ENCODE measurements at places on chromosomes 11 and 22. TPM values are rescaled to one million over a fixed set of nuclear protein-coding genes. Genes with fewer than 3 reads are reported as not detected.

GRCh38 chr22:45980268-45980570 lies 3.3 kb upstream of the WNT7B start:
- no peak for DNase-seq

GRCh38 chr22:39176714-39177455 lies 24.4 kb upstream of the CBX7 start:
- no peak for DNase-seq

- no peak for DNase-seq
These were observed 76.6 kb upstream of the NARS2 start for GRCh38 chr11:78651136-78651775.

GRCh38 chr11:75031224-75031753 lies 42.6 kb downstream of the NEU3 start:
- DNase-seq: no peak

GRCh38 chr22:37273126-37273845 lies 9.0 kb upstream of the CYTH4 start:
- DNase-seq: no peak

DNA sequence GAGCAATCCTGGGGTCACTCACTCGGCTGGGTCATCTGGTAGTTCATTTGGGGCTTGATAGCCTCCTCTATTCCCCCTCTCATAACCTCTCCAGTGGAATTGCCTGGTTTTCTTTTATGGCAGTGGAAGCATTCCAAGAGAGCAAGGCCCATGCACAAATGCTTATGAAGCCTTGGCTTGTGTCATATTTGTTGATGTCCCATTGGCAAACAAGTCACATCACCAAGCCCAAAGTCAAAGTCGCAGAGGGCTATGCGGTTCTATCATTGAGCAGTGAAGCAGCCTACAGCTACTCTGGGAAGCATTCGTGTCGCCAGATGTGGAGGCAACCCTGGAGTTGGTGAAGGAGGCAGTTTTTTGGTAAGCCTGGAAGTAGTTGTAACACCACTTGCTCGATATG lies 12.3 kb downstream of the KCTD14 start:
- DNase-seq: no peak

DNA sequence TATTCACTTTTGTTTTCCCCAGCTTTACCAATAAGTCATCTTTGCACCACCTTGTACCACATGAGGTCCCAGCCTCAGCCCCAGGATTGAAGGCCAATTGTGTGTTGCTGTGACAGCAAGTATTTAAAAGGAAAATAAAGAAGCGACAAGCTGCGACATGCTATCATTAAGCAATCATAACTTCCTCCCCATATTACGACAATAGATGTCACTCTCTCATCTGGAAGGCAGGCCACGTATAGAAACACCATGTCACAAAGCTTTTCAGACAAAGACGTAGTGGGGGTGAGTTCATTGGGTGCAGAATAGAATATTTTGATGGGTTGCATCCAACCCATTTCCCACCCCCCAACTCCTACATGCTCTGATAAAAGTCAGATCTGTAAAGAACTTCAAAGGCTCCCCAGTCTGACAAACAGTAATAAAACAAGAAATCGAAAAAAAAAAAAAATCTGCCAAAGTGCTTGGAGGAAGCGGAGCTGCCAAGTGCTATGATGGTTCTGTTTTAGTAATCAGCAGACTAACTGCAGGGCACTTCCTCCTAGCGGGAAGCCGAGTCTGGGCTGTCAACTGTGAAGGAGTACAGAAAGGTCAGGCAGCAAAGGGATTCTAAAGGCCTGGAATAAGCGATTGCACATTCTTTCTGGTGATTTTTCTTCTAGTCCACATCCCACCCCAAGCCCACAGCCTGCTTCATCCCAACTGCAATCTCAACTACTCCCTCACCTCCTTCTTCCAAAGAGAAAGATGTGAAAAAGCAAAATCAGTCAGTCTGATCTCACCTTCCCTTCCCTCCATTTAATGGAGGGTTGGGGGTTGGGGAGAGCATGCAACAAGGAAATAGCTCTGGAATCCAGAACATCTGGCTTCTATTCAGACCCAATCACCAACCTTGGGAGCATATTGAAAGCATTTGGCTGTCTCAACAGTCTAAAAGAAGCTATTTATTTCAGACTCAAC lies 131.4 kb upstream of the UBASH3B start:
- DNase-seq: no peak

GRCh38 chr11:60762851-60763691 lies 6.4 kb downstream of the MS4A15 start:
- DNase-seq: no peak

DNA sequence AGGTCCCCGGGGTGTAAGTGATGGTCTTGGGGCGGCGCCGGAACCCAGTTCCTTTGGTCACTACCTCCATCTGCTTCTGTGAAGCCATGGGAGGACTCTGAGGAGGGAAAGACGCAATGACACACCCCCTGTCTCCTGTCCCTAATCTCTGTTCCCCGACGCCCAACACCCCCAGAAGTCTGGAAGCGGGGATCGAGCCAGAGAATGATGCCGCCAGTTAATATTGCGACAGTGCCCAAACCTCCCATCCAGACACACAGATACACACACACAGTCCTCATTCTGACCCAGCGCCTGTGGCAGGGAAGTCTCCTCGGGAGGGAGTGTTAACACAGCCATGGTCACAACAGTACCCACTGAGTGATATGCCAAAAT lies 352 bp downstream of the C22orf23 start:
- DNase-seq: no peak

DNA sequence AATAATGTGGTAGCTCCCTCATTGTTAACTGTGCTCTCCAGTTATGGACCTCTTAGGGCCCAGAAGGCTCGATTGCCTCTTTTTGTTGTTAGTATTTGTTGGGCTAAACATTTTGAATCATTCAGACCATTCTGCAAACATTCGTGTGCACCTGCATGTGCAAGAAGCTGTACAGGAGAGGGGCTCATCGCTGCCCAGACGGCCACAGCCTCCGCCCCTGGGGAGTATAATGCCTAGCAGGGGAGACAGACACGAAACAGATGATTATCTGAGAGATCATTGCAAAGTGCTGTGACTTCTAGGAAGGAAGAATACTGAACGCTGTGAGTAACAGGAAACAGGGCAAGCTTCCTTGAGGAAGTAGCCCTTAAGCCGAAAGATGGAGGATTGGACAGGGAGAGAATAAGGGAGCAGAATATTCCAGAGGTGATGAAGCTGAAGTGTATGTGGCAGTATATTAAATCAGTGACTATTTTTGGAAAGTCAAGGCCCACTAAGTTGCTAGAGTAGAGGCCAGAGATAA lies 123.3 kb upstream of the RASSF10 start:
- DNase-seq: no peak

GRCh38 chr11:59760771-59761170 lies 5.6 kb downstream of the STX3 start:
- no peak for DNase-seq

- DNase-seq: no peak
These were observed 122.7 kb downstream of the BUD13 start for GRCh38 chr11:116650052-116650451.

GRCh38 chr11:85884581-85885021 lies 29.4 kb downstream of the CCDC83 start:
- no peak for DNase-seq

DNA sequence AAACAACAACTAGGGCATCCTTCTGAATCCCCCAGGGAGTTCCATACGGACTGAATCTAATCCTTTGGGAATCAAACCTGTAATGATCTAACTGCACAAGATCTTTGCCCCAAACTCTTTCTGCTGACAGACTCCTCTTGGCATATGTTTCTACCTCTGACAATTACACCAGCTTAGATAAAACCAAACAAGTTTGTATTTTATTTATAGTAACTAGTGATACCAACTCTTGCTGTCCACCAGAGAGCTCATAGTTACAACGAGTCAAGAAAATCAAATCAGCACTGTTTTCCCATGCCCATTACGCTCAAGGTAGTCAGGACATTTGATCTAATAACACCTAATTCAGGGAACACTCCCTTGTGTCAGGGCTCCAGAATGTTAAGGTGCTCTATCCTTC lies 972.0 kb downstream of the NTM start:
- no peak for DNase-seq

DNA sequence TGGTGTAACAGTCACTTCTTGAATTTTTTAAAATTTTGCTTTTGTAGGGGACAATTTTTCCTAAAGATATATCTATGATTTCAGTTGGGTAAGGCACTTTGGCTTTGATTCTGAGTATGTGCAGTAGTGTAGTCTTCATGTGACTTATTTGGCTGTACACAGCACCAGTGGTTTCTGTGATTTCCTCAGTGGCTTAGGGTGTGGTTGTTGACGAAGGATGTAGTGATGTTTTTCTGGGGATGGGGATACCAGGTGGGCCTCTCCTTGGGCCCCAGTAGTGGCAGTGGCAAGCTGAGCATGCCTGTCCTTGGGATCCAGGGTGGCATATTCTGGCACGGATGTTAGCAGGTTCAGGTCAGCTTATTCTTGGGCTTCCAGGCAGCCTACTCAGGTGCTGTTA lies 364.9 kb upstream of the CADM1 start:
- no peak for DNase-seq

GRCh38 chr11:77113382-77114088 lies 10.9 kb downstream of the OMP start:
- peak; percentile 35 for DNase-seq

DNA sequence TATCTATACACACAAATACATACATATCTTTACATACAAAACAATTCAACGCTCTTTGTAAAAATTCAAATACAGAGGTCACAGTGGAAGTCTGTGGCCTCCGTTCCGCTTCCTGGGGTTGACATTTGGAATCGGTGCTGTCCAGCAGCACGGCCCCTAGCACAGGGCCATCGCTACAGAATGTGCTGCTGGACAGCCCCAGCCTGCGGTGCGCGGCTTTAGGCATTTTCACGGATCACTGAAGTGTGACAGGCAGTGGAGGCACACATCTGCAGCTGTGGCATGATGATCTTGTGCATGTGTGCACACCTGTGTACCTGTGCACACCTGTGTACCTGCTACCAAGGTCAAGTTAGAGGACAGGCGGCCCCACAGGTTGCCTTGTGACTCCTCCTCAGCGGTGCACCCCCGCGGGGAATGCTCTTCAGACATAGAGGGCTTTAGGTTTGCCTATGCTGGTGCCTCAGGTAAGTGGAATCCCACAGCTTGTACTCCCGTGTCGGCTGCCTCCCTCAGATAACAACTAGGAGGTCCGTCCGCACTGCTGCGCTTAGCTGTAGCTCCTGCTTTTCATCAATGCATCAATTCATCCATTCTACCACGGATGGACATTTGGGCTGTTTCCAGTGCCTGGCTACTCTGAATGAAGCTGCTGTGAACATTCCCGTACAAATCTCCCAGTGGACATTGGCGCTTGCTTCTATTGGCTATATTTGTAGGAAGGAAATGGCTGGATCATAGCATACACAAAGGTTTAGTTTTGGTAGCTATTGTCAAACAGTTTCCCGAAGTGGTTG lies 29.9 kb downstream of the GAL start:
- DNase-seq: peak; percentile 64

GRCh38 chr22:39663751-39664150 lies 93.2 kb downstream of the CACNA1I start:
- no peak for DNase-seq

- peak; percentile 90 for DNase-seq
These were observed 238.8 kb downstream of the TTC28 start for GRCh38 chr22:28440592-28441390.

- DNase-seq: peak; percentile 61
These were observed 752.8 kb downstream of the OPCML start for GRCh38 chr11:132779497-132779896.

GRCh38 chr11:127275774-127276173 lies 275.2 kb upstream of the KIRREL3 start:
- DNase-seq: no peak

GRCh38 chr22:38867471-38868285 lies 4.3 kb downstream of the CBX6 start:
- no peak for DNase-seq

GRCh38 chr11:113248702-113249490 lies 65.5 kb upstream of the TTC12 start:
- no peak for DNase-seq

DNA sequence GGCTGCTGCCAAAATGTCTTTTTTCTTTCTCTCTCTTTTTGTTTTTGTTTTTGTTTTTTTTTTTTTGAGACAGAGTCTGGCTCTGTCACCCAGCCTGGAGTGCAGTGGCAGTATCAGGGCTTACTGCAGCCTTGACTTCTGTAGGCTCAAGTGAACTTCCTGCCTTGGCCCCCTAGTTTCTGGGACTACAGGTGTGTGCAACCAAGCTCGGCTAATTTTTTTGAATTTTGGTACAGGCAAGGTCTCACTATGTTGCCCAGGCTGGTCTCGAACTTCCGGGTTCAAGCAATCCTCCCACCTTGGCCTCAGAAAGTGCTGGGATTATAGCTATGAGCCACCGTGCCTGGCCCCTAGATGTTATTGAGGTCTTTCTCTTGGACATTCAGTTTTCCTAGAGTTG lies 2.2 kb upstream of the DDX10 start:
- DNase-seq: no peak

DNA sequence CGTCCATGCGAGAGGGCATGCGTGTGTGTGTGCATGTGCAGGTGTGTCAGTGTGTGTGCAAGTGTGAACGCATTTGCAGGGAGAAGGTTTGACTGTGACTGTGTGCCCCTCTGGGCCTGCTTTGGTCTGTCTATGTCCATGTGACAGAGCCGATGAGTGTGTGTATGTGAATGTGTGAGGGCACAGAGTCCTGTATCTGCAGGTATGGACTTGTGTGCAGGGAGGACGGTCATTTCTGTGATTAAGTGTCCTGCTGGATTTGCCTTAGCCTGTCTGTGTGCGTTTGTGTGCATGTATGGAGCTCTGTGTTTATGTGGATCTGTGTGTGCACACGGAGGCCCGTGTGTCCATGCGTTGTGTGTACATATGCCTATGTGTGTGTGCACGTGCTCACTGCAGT lies 5.4 kb downstream of the EMID1 start:
- no peak for DNase-seq

- DNase-seq: no peak
These were observed 4.6 kb downstream of the TRABD start for GRCh38 chr22:50190182-50190940.

C1QTNF5 gene
- 63.1 TPM for total RNA-seq

SMC1B gene
- total RNA-seq: 0.11 TPM

TMEM191B gene
- total RNA-seq: 3.4 TPM

PANX3 gene
- total RNA-seq: not detected

CASP5 gene
- total RNA-seq: 0.50 TPM

ZNF143 gene
- 27.2 TPM for total RNA-seq

APOL1 gene
- total RNA-seq: 5.3 TPM

TRIM49 gene
- not detected for total RNA-seq

OMP gene
- not detected for total RNA-seq

SYT13 gene
- total RNA-seq: 78.4 TPM

C11orf42 gene
- not detected for total RNA-seq

FAT3 gene
- total RNA-seq: 44.5 TPM

TRIM51 gene
- not detected for total RNA-seq

RIMBP3C gene
- 0.39 TPM for total RNA-seq

SAA2 gene
- total RNA-seq: not detected

KDM4E gene
- not detected for total RNA-seq

PNPLA5 gene
- 0.22 TPM for total RNA-seq

Data from spinal cord (tissue), 10 donors.